Naive thymus-derived CD4-positive, alpha-beta T cell (primary cell): ENCODE measurements at places on chromosomes 16 and 17. TPM values are rescaled to one million over a fixed set of nuclear protein-coding genes. Genes with fewer than 3 reads are reported as not detected.

- H3K27me3 ChIP-seq, result no peaks in the 10 kb centered on the region
- no peaks in the 10 kb centered on the region for H3K4me1 ChIP-seq
- DNase-seq, result no peak
- H3K4me3 ChIP-seq, result no peak overlapping the region
- H3K27ac ChIP-seq, result no peak overlapping the region
These were observed 151.9 kb upstream of the MAF start for GRCh38 chr16:79752396-79752795.

DNA sequence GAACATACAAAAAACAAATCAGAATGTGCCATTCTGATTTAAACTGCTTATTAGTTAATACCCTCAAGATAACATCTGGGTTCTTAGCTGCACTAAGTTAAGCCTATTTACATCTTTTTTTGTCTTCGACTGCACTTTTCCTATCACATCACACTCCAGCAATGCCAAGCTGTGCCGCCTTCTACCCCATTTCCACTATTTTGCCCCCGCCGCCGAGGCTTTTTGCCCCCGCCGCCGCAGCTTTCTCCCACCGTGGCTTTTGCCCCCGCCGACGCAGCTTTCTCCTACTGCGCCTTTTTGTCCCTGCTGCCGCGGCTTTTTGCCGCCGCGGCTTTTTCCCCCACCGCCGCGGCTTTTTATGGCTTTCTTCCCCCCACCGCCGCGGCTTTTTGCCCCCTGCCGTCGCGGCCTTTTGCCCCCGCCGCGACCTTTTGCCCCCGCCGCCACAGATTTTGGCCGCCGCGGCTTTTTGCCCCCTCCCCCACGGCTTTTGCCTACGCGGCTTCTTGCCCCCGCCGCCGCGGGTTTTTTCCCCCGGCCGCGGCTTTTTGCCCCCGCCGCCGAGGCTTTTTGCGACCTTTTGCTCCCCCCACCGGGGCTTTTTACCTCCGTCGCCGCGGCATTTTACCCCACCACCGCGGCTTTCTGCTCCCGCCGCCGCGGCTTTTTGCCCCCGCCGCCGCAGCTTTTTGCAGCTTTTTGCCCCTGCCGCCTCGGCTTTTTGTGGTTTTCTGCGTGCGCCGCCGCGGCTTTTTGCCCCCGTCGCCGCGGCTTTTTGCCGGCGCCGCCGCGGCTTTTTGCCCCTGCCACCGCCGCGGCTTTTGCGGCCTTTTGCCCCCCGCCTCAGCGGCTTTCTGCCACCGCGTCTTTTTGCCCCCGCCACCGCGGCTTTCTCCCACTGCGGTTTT is 331.4 kb upstream of the WSB1 start:
- H3K36me3 ChIP-seq, result no peaks in the 10 kb centered on the region
- H3K27ac ChIP-seq, result no peak overlapping the region
- no peaks in the 10 kb centered on the region for H3K4me1 ChIP-seq

DNA sequence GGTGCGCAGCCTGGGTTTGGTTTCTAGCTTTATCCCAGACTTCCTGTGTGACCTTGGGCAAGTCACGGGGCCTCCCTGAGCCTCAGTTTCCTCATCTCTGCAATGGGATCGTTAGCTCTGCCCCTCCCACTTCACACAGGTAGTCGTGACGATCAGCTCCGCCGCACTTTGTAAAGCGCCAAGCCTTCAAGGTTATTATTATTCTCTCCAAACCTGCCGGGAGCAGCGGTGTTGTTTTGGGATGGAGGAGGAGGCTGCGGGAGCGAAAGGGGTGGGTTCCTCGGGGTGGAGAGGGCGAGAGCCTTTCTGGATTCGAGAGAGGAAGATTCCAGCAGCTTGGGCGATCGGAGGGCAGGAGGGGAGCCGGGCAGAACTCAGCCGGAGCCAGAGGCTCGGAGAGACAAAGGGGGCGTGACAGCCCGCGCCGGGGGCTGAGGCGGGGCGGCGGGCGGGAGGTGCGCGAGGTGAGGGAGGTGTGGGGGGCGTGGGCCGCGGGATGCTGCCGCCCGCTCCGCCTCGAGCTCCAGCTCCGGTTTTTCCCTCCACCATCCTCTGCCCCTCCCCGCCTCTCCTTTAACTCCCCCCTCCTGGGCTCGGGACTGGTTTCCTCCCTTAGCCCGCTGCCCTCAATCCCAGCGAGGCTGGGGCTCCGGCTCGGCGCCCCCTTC is at the start of gene EFNB3:
EFNB3 (plus strand) TSS at position 602 of the 668 bp plus-strand sequence. CDS start 397 bp downstream, outside the sequence.
- H3K36me3 ChIP-seq, result no peaks in the 10 kb centered on the region
- H3K4me3 ChIP-seq, result peak within 1 kb of the TSS; percentile 13
- no peak within 1 kb of the TSS for H3K27ac ChIP-seq
- H3K27me3 ChIP-seq, result no peaks in the 10 kb centered on the region

DNA sequence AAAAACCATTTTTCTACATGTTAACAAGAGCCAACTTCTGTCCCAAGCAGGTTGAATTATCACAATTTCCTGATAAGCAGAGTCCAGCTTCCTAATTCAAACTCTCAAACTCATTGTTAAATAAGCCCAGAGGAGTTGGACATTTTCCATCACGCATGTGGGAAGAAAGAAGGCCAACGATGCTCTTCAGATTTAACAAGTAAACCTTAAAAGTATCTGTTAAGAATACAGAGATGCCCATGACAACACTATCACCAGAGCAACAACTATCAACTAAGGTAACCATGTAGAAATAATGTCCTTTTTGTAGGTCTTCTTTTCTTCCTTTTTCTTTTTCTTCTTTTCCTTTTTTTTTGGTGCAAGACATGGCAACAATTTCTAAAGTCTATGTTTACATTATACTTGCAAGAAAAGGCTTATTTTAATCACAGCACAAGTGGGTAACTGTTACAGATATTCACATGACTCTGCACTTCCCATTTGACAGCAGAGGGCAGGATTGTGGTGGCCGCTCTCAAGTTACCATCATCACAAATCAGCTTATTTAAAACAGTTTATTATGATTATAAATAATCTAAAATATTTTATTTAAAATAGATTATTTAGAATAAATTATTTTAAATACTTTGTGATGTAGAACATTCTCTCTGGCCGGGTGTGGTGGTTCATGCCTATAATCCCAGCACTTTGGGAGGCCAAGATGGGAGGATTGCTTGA is 35.7 kb upstream of the DHRS7B start:
- no peaks in the 10 kb centered on the region for H3K4me1 ChIP-seq
- DNase-seq, result no peak
- H3K27ac ChIP-seq, result no peak overlapping the region
- H3K36me3 ChIP-seq, result no peaks in the 10 kb centered on the region
- no peak overlapping the region for H3K4me3 ChIP-seq

The PARN gene
- 50.0 TPM for total RNA-seq

The KRTAP9-2 gene
- total RNA-seq, result not detected

The FN3K gene
- total RNA-seq, result 12.2 TPM

The ADAT1 gene
- 69.4 TPM for total RNA-seq
